ENCODE measurements at places on chromosomes 1 and 21.
A peak's percentile ranks its signal among the peaks of the same experiment; 100 is the strongest.

DNA sequence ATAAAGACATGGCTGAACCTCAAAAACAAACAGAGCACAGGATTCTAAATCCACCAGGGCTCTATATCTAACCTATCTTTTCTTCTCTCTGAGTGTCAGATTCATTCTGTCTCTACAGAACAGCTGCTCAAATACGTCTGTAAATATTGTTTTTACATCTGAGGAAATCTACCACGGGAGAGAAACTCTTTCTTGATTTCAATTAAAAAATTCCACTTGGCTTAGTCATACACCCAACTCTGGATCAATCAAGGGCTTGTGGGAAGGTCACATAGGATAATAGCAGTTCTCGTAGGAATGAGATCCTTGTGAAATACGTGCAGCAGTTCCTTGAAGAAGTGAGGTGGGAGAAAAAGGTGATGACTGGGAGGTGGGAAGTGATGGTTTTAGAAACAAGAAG is 1355.7 kb upstream of the ADGRL2 start:
- peak; percentile 5 for DNase-seq

DNA sequence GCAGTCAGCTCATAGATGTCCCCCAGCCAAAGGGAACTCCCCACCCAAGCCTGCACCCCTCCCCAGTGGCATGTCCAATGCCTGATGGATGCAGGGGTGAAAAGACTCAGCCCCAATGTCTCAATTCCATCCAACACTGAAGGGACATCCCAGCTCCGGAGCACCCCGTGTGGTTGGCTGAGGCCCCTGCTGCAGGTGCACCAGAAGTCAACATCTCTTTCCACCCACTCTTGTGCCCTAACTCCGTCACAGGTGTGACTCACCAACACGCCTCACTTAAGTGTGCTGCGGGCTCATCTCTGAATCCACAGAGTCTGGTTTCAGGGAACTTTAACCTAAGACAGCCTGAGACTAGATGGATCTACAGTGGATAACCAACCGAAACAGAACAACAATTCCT is 40.9 kb upstream of the ZBTB18 start:
- peak; percentile 34 for DNase-seq

DNA sequence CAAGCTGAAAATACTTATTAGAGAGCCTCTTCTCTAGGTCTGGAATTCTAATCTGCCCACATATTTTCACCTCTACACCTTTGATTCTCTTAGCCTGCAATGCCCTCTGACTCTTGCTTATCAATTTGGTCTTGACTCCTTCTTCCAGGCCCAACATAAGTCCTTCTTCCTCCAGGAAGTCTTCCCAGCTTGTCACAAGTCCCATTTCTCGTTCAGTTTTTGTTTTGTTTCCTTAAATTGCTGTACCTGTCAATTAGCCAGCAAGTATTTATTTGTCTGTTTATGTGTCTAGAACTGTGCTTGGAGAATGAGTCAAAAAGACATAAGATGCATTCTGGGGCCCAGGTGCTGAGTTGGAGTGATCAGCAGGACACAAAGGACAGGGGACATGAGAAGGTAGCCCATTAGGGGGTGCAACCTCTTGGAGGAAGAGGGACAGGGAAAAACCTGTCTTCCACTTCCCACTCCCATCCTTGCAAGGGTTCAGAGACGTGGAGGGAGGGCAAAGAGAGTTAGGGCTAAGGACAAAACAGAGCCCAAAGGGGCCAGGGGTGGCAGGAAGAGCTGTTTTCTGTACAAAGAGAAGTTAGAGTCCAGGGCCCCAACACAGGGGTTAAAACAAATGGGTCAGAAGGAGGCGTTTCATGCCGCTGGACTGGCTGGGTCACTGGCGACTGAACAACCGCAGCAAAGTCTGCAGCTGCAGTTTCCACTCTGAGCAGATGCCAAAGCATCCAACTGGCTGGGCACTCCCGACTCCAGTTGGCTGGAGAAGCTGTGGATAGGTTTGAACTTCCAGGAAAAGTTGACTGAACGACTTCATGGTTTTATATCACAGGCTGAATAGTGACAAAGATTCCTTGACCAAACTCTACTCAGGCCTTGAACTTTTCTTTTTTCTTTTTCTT is 10.7 kb upstream of the CNR2 start:
- DNase-seq = peak; percentile 8

GRCh38 chr1:7108251-7108650 is 323.0 kb downstream of the CAMTA1 start:
- no peak for DNase-seq

GRCh38 chr1:112111734-112112133 is 122.3 kb upstream of the KCND3 start:
- DNase-seq = no peak

DNA sequence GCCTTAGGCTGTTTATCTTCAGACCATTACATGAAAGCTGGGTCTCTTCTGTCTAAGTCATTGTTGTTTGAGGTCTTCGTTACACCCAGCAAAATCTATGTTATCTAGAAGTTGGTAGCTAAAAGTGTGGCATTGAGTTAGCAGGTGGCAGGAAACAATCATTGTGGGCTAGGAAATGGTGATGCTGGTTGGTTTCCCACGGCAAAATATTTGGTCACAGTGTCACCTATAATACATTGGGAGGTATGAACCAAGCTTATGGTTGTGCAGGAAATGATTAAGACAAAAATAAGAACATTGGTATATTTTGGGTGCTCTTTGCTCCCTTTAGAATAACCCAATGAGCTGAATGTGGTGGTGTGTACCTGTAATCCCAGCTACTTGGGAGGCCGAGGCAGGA is 169.7 kb downstream of the TRIM33 start:
- DNase-seq = no peak

- DNase-seq = peak; percentile 89
Observed at GRCh38 chr1:24909388-24909898, 20.6 kb downstream of the RUNX3 start.

DNA sequence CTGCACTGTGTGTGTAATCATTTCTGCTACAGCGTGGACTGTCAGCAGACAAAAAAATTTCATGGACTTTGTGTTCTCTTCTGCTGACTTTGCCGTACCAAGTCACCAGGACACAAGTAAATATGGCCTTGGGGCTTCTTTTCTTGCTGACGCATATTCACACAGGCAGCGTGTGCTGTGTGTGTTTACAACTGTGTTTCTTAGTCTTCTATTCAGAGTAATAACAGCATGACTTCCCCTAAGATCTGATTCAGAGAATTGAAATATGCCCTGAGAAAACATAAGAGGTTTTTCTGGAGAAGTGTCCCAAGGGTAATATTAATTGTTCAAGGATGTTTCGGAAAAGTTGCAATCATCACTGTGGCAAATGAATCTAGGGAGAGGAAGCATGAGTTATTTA is 47.1 kb upstream of the DYNLT5 start:
- peak; percentile 94 for DNase-seq

GRCh38 chr1:203479646-203480045 is 4.0 kb downstream of the PRELP start:
- no peak for DNase-seq

DNA sequence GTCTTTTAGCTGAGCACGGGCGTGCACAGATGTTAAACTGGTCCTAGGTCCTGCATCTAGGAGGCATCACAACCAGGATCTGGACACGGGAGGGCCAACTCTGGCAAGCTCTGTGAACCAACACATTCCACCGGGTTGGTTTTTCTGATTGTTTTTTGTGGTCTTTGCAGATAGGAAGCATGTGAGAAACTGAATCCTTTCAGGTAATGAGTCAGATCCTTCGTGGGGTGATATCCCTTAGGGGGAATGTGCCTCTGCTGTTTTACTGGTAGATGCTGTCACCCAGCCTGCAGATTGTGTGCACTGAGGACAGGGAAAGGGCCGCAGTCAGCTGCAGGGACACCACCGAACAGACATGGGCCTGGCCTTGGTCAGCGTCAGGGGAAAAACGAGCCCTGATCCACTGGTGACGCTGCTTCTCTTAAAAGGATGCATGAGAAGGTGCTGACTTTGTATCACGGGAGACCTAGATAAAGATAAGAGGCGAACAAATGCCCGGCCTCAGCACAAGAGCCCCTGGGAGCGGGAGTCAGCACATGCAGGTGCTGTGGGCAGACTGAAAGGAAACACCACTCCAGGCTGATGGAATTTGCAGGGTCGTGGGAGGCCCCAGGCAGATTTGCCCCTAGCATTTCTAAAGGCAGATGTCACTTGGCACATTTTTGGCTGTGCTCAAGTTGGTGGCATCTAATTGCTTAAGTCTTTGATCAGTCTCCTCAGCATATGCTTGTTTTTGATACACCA is 51.1 kb downstream of the DOP1B start:
- DNase-seq = peak; percentile 50

DNA sequence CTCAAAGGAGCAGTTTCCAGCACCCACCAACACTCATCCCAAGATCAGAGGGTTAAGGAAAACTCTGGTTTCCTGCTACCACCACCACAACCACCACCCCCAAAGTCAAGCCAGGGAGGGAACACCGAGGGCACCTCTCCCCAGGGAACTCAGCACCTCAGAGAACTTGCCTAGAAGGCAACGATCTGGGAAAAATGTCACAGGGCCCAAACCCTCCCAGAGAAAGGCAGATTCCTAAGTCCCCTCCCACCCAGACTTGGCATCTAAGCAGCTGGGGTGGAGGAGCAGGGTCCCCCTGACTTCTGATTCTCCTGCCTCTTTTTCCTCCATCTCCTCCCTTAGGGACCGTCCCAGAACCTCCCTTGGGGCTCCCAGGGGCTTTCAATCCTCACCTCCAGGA is 10.6 kb downstream of the KANK4 start:
- no peak for DNase-seq

Measured in fibroblast of mammary gland (primary cell).